ENCODE measurements at places on chromosomes 4 and X.

- no peak for DNase-seq
These were observed 18.6 kb upstream of the SAT1 start for GRCh38 chrX:23764188-23764984.

DNA sequence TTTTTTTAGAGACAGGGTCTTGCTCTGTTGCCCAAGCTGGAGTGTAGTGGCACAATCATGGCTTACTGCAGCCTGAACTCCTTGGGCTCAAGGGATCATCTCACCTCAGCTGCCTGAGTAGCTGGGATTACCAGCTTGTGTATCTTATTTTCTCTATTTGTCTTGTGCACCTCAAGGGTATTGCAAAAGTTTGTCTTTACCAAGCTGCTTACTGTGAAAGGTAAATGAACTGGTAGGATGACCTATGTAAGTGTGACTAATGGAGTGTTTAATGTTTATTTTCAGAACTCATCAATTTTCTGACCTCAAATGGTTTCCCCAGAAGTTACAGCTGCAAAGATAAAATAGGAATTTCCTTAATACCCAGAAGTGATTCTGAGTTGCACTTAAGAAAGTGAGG, 5.3 kb upstream of the FGA start:
- DNase-seq, result no peak

DNA sequence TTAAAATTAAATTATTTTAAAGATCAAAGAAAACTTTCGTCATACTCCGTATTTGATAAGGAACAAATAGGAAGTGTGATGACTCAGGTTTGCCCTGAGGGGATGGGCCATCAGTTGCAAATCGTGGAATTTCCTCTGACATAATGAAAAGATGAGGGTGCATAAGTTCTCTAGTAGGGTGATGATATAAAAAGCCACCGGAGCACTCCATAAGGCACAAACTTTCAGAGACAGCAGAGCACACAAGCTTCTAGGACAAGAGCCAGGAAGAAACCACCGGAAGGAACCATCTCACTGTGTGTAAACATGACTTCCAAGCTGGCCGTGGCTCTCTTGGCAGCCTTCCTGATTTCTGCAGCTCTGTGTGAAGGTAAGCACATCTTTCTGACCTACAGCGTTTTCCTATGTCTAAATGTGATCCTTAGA, at the start of gene CXCL8:
CXCL8 (plus strand) TSS at position 217 of the 426 bp plus-strand sequence; CDS start at position 307, 90 bp downstream.
- DNase-seq, result no peak

DNA sequence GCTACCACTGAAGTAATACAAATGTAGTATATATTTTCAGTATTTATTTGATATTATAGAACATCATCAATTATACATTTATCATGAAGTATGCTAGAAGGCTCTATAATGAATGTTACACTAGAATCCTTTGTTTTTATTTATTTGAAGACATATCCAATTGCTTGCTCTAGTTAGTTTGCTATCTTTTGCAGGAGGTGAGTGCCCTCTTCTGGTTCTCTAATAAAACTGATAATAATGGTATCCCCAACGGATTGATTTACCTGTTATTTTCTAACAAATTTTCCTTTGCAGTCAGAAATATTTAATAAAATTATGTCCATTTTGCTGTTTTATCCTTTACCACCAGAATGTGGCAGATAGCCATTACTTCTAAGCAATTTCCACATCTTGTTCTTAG, 274.3 kb upstream of the TACR3 start:
- DNase-seq, result no peak

- no peak for DNase-seq
These were observed 181.0 kb upstream of the KCNIP4 start for GRCh38 chr4:22129454-22130029.

DNA sequence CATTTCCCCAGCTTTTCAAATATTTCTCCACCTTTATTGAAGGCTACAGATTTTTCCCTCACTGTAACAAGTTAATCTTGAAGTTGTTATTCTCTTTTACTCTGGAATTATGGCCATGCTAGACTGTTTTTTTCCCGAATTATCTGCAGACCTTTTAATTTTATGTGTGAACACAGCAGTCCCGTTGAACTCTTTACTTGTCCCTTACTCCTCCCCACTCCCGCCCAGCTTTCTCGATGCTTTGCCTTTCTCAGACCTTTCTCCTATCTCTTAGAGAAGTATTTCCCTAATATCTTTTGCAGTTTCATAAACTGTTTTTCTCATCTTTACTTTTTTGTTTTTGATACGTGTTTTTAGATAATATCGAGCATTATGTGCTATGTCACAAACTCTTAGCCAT, 776 bp downstream of the CEP44 start:
- no peak for DNase-seq

- no peak for DNase-seq
These were observed 108.1 kb upstream of the STOX2 start for GRCh38 chr4:183797011-183797444.

DNA sequence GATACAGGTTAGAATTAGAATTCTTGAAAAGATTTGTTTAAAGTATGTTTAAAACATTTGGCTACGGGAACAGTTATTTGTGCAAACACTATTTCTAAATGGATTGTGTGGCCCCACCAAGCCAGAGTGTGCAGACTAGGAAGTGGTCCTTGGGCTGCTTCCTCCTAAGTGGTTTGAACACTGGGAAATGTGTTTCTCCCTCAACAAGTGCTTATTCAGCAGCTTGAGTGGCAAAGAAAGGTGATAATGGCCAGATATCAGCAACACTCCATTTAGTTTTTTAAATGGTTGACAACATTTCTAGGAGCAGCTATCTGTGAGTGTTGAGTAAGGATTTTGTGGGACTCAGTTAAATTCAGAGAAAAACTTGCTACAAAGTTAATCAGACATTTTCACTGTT, 141.4 kb upstream of the LNX1 start:
- no peak for DNase-seq

- DNase-seq, result no peak
These were observed 123.5 kb upstream of the LEF1 start for GRCh38 chr4:108292229-108292628.

DNA sequence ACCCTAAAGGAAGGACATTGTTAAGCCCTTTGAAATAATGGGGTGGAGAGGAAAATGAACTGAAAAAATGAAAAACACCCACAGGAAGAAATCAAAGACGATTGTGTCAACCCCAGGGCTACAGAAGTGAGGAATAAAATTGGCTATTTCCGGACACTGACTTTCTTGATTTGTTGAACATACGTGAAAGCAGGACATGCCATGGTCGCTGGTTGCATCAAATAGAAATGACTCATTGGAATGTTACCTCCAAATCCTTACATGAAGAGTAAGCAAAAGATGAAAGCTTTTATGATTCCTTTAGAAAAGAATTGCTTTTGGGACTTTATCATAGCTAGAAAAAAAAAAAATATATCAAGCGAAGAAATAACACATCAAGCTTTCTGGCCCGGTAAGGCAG, 75.3 kb downstream of the DCUN1D4 start:
- no peak for DNase-seq

- no peak for DNase-seq
These were observed 89.1 kb upstream of the IGFBP7 start for GRCh38 chr4:57199267-57199666.

DNA sequence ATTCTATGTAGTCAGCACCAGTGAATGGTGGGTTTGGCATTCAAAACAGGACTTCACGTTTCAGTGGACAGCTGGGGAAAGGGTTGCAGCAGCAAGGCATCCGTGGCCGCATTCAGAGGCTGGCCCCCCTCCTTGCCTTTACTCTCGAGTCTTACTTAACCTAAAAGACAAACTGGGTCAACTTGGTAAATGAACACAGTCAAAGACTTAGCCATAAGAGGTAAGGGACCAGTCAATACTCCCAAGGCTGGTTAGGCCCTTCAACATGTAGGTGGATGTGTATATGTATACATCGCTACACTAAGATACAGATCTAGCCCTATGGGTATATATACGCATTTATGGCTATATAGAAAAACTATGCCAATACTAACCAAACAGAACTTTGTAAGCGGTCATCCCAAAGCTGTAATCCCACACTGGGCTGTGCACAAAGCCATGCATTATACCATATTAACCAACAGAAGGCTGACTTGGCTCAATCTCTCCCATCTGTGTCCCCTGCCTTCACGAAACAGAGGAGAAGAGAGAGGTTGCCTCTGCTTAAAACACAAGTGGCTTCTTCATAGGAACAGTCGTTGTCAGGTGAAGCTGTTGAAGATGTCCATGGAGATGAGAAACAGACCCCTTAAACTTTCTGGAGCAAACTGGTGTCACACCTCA, 61.9 kb downstream of the TSC22D3 start:
- no peak for DNase-seq

- DNase-seq, result no peak
These were observed 16.7 kb upstream of the CXorf38 start for GRCh38 chrX:40663880-40664630.

DNA sequence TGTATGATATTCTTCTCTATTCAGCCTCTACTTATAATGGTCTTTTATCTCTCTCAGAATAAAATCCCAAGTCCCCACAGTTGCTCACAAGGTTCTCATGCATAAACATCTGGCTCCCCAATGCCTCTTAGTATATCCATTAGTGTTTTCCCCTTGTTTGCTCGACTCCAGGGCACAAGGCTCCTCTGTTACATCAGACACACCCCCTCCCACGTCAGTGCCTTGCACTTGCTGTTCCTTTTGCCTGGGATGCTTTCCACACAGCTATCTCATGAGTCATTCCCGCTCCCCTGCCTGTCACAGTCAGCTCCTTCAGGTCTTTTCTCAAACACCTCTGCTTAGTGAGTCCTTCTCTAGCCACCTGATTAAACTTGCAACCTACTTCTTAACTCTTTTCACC, 260.2 kb downstream of the IL1RAPL1 start:
- DNase-seq, result no peak

DNA sequence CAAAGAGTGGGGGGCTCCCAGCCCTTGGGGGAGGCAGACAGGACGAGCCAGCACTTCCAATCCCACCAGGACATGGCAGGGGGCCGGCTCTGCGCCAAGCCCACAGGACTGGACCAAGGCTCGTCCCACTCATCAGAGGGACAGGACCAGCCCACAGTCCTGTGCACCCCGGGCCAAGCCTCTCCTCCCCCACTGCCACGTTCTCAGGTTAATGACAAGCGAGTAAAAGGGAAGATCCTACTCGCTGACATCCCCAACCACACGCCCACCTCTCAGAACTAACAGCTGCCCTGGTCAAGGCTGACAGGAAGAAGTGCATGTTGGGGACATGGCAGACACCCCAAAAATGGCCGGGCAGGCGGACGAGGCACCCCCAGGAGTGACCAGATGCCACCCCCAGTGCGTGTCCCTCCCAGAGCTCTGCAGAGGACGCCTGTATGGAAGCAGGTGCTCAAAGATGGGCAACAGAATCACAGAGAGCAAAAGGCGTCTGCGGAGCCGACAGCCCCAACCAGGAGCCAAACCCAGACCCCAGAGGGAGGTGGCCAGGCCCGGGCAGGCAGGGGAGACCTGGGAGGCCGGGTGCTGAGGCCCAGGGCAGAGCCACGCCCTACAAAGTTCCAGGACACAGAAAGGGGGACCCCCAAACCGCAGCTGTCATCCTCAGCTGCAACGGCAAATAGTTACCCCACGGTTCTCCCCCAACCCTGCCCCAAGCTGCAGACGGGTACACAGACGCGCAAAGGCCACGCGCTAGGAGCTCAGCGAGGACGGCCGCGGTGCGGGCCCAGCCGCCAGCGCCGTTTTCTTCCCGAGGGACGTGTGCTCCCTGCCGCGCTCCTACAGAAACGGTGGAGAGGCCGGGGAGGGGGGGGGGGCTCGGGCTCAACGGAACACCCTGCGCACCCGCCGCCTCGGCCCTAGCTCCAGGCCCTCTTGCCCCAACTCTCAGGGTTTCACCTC, 1.7 kb downstream of the CTBP1 start:
- DNase-seq, result no peak

GRCh38 chr4:68011684-68012083, 48.4 kb upstream of the TMPRSS11A start:
- no peak for DNase-seq

- DNase-seq, result no peak
These were observed 1777.5 kb upstream of the PCDH7 start for GRCh38 chr4:28942631-28943030.

DNA sequence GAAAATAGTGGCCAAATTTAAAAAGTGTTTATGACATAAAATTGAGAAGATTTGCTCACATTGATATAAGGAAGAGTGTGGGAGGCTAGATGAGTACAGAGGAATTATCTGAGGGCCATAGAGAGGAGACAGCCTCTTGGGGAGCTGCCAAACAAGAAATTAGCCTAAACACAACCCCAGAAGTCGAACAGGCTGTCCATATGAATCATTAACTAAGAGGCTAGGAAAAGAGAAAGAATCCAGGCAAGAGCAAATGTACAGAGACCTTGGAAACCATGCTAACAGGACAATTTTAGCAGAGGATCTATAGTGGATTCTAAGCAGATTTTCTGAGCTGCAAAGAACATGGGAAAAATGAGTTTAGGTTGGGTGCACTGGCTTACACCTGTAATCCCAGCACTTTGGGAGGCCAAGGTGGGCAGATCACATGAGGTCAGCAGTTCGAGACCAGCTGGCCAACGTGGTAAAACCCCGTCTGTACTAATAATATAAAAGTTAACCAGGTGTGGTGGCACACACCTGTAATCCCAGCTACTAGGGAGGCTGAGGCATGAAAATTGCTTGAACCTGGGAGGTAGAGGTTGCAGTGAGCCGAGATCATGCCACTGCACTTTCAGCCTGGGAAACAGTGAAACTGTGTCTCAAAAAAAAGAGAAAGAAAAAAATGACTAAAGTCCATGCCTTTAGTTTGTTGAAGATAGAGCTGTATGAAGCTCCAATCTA, 76.1 kb downstream of the NWD2 start:
- DNase-seq, result no peak

GRCh38 chr4:140332734-140333133, 40.7 kb upstream of the SCOC start:
- DNase-seq, result no peak

GRCh38 chr4:113756005-113756410, 5.5 kb downstream of the CAMK2D start:
- no peak for DNase-seq

DNA sequence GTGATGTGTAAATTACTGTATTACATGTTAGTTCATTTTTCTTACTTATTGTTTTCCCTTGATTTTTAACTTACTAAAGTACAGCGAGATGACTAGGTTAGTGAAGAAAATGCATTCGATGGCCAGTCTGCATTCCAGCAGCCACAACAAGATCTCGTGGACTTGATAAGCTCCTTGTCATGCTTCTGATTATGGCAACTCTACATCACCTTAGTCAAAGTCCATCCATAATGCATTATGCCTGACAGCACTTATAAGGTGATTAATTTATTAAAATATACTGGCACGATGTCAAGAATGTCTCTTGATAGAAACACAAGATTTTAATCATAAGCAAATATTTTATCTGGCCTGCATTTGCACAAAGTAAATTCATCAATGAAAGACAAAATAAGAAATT, 109.9 kb upstream of the NAP1L5 start:
- DNase-seq, result no peak
